ENCODE measurements at places on chromosomes 4 and X. TPM values are rescaled to one million over a fixed set of nuclear protein-coding genes. Genes with fewer than 3 reads are reported as not detected.

Gene N4BP2
- total RNA-seq = 4.5 TPM

Gene CHRDL1
- 4.1 TPM for total RNA-seq

Gene TEX13D
- total RNA-seq = 0.05 TPM

Gene AWAT2
- total RNA-seq = 0.23 TPM

Gene ZDHHC15
- not detected for total RNA-seq

Gene SH3D19
- 22.6 TPM for total RNA-seq

Gene PIGA
- 7.2 TPM for total RNA-seq

Gene TEX13C
- total RNA-seq = 0.14 TPM

Gene PNMA5
- not detected for total RNA-seq

Gene C4orf50
- total RNA-seq = not detected

Gene SULT1E1
- 0.11 TPM for total RNA-seq

Gene SPANXN4
- total RNA-seq = 0.18 TPM

Gene XG
- not detected for total RNA-seq

Gene TMSB15A
- 2.8 TPM for total RNA-seq

Gene SOWAHB
- total RNA-seq = not detected

Gene SLC25A31
- not detected for total RNA-seq

Gene ARAF
- 32.4 TPM for total RNA-seq

Gene ZNF157
- not detected for total RNA-seq

Gene PACRGL
- 21.7 TPM for total RNA-seq

Gene FAM47E
- total RNA-seq = not detected
